ENCODE measurements at places on chromosomes 4 and X.

DNA sequence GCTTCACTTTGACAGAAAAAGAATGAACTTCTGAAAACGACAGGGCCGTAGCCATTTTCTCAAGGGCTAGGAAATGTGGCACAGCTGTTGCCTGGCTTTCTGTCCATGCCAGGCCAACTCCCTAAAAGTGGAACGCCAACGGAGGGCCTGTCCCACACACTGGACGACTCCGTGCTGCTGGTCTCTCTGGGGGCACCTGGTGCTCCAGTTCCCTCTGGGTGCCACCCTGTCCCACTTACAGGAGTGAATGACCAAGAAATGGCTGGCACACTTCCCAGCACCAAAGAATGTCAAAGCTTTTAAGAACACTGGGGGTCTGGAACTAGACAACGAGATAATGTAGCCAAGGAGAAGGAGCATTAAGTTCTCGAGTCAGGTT lies 40.9 kb downstream of the GATB start:
- no peak for DNase-seq

DNA sequence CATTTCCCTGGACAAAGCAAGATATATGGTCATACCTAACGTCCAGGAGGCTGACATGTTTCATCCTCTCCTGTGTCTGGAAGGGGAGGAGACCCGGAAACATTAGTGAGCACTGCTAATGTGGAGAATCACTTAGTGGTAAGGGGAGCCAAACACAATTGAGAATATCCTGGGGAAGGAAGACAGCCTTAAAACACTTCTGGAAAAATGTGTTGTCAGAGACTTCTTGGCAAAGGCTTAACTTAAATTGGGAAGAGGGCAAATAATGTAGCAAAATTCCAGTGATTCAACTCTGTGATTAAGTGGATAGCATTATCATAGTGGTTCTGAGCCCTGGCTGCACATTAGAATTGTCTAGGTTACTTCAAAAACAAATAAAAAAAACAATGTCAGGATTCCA lies 39.5 kb downstream of the SPARCL1 start:
- DNase-seq, result no peak

GRCh38 chr4:88865466-88865865 lies 167.8 kb upstream of the NAP1L5 start:
- DNase-seq, result no peak

- DNase-seq, result peak; percentile 75
Measured at GRCh38 chrX:1386338-1387127, 5.4 kb downstream of the SLC25A6 start.

GRCh38 chrX:373641-374471 lies 12.9 kb downstream of the PPP2R3B start:
- DNase-seq, result peak; percentile 70

GRCh38 chr4:152382057-152382785 lies 153.7 kb downstream of the FBXW7 start:
- peak; percentile 29 for DNase-seq

DNA sequence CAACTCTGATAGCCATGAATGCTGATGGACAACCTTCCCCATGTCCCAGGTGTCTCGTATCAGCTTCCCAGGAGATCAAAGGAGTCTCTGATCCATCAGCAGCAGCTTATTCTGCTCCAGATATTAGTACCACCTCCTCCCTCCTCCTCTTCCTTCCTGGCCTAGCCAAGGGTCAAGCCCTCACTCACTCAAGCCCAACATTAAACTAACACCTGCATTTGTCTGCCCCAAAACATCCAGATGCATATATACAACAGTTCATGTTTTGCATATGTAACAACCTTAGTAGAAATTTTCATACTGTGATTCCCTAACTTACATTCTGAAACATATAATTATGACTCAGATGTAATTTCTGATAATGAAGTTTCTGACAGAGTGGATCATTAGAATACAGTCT lies 29.9 kb downstream of the BCLAF3 start:
- no peak for DNase-seq

- no peak for DNase-seq
Measured at GRCh38 chr4:121400632-121401031, 19.8 kb upstream of the QRFPR start.

DNA sequence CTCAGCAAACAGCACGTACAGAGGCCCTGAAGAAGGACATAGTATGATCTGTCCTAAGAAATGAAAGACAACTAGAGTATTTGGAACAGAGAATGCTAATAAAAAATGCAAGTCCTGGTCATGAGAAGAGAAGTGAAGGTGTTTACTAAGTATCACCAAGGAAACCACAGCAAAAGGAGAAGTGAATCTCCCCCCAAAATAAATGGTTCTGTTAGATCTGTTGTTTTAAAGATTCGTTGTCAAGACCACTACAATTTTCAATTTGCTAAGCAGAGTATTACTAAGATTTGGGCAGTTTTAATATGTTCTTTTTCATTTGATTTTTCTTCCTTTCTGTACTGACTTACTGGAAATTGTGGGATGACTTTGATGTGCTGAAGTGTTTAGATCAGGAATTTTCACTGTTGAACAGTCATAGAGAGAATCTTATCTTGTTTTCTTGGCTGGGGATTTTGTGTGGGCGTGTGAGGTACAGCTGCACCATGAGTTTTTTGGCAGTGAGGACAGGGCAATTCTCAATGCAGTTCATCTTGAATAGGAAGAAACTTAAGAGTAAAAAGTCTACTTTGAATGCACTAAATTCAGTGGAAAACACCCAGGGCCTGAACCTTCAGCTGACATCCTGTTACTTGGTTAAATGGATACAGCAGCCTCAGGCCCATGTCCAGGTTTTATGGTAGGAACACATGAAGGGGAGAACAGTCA lies 132.2 kb downstream of the STIM2 start:
- DNase-seq, result no peak

GRCh38 chr4:15656038-15656470 lies 897 bp upstream of the FBXL5 start:
- DNase-seq, result peak; percentile 70

GRCh38 chr4:13218326-13218958 lies 265.7 kb downstream of the RAB28 start:
- DNase-seq, result no peak

GRCh38 chrX:110045421-110045820 lies 42.5 kb downstream of the TMEM164 start:
- no peak for DNase-seq

DNA sequence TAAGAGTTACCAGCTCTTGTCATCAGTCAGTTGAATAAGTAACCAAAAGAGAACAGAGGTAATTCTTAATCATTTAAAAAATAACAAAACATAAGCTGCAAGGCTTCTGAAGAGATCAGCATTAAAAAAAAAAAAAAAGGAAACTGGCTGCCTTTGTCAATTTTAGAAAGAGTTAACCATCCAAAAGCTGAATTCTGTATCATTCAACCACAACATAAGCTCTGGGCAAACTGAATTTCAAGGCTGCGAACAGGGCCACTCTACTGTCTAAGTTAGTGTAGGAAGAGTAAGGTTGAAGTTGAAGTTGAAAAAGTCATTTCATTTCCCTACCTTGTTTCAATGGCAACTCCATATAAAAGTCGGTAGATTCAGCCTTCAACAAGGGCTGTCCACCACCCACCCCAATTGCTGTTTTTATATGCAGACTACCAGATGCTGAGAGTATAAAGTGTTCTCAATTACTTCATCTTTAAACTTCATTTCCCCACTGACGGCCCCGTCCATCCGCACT lies 1.1 kb upstream of the LIN54 start:
- no peak for DNase-seq

DNA sequence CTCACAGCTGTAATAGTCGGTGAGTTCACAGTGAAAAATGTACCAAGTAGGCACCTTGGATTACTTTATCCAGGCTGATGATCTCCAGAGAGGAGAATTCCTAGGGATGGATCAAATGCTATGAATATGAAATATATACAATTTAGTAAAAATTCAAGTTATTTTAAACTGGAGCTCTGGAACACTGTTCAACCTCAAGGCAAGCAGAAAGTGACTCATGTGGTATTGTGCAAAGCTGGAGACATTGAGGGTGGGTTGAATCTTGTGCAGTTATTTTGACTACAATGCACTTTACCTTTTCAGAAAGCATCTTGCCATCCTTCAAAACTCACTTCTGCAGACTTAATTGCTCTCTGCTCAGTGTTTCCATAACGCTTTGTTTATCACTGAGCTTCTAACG lies 43.4 kb downstream of the OSTC start:
- DNase-seq, result no peak

- no peak for DNase-seq
Measured at GRCh38 chr4:53122280-53123116, 243.4 kb downstream of the SCFD2 start.

- DNase-seq, result no peak
Measured at GRCh38 chr4:140115140-140115539, 38.8 kb downstream of the MAML3 start.

DNA sequence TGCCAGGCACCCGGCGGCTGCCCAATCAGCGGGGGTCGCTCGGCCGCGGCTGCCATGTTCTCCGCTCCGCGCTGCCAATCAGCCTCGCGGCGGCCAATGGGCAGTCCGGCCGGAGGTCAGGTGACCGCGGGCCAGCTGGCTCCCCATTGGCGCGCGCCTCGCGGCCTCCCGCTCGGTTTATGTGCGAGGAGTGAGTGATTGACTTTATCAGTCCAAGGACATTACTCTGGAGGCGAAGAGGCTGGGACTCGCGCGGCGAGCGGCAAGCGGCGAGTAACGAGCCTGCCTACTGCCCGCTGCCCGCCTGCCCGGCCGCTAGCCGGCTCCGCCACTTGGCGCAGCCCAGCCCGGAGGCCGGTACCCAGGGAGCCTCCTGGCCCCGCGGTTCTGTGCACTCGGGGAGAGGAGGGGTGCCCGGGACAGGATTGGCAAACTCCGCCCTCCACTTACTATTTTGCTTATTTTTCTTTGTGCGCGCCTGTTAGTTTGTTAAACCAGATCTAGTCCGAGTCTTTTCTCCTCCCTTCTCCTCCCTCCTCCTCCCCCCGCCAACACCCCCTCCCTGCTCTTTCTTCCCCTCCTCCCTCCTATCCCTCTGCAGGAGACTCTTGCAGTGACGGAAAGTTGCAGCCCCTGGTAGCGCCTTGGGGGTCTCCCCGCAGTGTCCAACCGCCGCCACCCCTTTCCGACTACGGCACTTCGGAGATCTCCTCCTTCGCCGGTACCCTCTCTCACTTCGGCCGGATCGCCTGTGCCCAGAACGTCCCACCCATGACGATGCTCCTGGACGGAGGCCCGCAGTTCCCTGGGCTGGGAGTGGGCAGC lies at the start of gene ZIC3:
Gene ZIC3 (plus strand): TSS at position 207 of the 825 bp plus-strand sequence. CDS start 565 bp downstream, at position 772.
- DNase-seq, result peak; percentile 78

GRCh38 chr4:79652738-79653137 lies 244.7 kb upstream of the GK2 start:
- DNase-seq, result no peak

GRCh38 chr4:26858947-26859401 lies 1.7 kb upstream of the STIM2 start:
- no peak for DNase-seq

DNA sequence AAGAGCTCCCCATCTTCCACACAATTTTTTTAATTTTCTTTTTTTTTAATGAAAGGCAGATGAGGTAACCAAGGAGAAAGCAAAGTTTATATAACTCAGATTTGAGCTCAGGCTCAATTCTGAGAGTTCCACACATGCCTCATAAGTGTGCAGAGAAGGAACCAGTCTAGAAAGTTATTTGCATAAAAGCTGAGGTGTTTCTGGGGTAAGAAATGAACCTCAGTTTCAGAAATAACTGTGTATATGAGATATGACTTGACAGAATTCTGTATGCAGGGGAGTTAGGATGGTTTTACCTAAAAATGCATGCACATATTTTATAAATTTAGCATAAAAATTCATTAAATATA lies 51.3 kb downstream of the DTHD1 start:
- no peak for DNase-seq

- DNase-seq, result no peak
Measured at GRCh38 chrX:149950681-149951080, 12.4 kb upstream of the EOLA2 start.

GRCh38 chrX:114071412-114071811 lies 512.5 kb upstream of the HTR2C start:
- no peak for DNase-seq

- DNase-seq, result no peak
Measured at GRCh38 chrX:40237731-40238178, 140.0 kb upstream of the BCOR start.

DNA sequence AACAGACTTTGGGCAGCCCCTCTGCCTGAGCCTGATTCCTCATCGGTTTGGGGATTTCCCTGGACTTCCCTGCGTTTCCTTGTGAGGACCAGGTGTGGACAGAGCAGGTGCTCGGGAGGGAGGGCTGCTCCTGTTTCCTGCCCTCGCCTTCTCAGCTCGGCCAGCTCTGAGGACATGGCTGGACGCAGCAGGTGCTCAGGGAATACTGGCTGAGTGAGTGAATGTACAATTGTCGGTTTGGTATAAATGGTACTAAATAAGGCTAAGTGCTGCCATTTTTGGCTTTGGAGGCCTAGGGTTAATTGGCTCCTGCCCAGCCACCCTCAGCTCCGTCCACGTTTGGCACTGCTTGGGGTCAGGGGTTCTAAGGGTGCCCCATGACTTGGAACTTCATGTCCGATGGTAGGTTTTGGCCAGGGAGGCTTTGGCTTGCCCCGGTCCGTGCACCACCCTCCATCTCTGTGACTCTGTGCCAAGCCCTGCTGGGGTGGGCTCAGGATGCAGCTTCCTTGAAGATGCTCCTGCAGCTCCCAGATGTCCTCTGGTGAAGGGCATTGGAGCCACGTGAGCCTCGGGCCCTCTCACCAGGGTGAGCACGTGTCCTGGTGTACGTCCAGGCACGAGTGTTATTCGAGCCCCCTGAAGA lies 45.0 kb upstream of the NKX1-1 start:
- no peak for DNase-seq

DNA sequence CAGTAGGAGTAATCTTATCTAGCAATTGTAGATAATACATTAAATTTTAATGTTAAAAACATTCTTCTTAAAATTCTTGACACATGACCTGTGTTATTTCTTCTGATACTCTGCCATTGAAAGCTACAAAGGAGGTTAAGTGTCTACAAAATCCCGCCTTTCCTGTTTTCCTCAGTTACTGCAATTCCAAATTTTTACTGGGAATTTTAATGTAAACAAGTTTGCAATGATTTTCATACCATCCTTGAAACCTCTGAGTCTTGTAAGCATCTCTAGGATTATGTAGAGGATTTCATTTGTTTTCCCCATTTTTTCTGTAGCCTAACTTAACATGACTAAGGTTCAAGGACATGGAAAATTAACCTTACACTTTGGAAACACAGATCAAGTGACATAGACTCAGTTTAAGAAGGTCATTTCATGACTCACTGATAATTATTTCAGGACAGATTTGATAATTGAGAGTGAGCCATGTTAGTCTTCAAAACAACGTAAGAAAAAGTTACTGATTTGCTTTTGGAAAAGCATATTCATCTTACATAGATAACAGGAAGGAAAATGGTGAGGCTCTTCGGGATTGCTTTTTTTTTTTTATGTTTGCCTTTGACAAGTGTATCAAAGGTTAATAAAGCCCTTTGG lies 39.6 kb upstream of the PDLIM5 start:
- DNase-seq, result no peak

- DNase-seq, result no peak
Measured at GRCh38 chr4:10088135-10089010, 28.2 kb downstream of the WDR1 start.
